ENCODE measurements at places on chromosomes 2 and 18.
A peak's percentile ranks its signal among the peaks of the same experiment; 100 is the strongest.

GRCh38 chr18:70028734-70029133 lies 81.1 kb upstream of the CD226 start:
- no peak for DNase-seq

DNA sequence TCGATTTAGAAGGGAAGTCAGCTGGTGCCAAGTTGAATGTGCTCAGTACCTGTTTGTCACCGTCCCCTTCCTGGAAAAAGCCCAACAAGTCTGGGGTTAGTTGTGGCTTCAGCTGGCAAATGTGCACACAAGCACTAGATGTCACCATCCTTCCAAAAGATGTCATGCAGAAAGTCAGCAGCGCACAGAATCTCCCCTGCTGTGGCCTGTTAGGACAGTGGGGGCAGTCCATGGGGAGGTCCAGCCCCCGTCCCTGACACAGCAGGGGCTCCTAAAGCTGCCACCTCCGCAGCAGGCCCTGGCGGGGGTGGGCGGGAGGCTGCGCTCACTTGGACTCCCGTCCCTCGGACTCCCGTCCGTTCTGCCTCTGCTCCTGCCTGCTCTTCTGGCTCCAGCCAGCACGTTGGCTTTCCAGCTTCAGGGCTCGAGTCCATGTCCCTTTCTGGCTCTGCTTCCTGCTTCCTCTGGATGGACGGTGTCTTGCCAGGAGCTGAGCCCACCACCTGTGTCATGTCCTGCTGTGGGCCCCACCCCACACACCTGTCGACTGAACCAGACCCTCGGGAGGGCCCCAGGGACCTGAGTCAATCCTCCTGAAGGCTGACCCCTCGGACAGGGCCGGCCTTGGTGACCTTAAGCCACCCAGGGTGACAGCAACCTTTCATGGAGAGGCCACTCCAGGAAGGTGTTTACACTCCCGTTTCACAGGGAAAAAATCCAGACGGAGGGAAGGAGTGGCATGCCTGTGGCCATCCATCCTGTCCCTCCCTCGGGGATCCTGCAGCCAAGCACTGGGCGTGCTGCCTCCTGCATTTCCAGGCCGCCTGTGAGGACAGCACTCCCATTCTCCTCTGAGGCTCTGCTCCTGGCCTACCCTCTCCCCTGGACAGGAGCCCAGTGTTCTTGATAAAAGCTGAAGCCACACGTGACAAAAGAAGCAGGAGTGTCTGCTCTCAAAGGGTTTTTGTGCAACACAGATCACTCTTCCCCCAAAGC lies 8.5 kb downstream of the RAB17 start:
- DNase-seq: peak; percentile 88

GRCh38 chr2:42659609-42660008 lies 91.2 kb downstream of the MTA3 start:
- DNase-seq: no peak

- no peak for DNase-seq
These were observed 91.1 kb upstream of the CDH2 start for GRCh38 chr18:28267878-28268625.

- no peak for DNase-seq
These were observed 60.0 kb downstream of the RBMS1 start for GRCh38 chr2:160433466-160434140.

GRCh38 chr2:211942153-211942552 lies 596.4 kb downstream of the ERBB4 start:
- DNase-seq: no peak

DNA sequence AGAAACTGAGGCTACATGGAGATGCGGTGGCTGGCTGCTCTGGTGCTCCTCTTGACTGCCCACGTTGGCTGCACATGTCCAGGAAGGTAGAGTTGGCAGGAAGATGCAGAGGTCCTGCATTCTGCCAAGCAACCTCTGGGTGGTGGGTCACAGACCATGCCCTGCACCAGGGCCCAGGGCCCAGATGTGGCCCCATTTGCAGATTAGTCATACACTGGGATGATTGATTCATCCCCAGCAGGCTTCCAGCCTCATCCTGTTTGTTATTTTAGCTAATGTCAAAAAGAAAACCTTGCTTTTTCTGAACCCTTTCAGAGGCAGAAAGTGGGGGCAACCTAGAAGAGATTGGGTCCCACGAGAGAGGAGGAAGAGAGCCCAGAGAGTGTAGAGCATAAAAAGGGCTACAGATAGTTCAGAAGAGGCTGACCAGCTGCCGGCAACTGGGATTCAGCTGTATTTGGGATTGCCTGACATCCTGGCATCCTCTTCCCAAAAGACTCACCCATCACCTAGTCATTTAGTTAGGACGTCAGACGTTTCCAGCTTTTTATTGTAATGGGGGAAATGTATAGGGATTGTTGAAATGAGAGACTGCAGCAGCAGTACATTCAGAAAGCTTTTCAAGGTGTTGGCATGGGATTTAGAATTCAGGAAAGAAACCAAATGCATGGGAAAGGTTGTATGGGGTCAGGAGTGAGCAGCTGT lies 101.9 kb downstream of the CTIF start:
- no peak for DNase-seq

- peak; percentile 95 for DNase-seq
These were observed 40.1 kb downstream of the TMEM17 start for GRCh38 chr2:62465741-62466502.

GRCh38 chr2:45011621-45012602 lies 2.7 kb upstream of the SIX2 start:
- DNase-seq: peak; percentile 35

- DNase-seq: peak; percentile 67
These were observed 131.2 kb upstream of the TTC39C start for GRCh38 chr18:23883277-23883790.

- DNase-seq: no peak
These were observed 109.1 kb downstream of the FIGN start for GRCh38 chr2:163626639-163627109.
